ENCODE measurements at places on chromosomes 11 and 22.

GRCh38 chr11:13297917-13298356, 20.3 kb downstream of the BMAL1 start:
- DNase-seq: no peak

DNA sequence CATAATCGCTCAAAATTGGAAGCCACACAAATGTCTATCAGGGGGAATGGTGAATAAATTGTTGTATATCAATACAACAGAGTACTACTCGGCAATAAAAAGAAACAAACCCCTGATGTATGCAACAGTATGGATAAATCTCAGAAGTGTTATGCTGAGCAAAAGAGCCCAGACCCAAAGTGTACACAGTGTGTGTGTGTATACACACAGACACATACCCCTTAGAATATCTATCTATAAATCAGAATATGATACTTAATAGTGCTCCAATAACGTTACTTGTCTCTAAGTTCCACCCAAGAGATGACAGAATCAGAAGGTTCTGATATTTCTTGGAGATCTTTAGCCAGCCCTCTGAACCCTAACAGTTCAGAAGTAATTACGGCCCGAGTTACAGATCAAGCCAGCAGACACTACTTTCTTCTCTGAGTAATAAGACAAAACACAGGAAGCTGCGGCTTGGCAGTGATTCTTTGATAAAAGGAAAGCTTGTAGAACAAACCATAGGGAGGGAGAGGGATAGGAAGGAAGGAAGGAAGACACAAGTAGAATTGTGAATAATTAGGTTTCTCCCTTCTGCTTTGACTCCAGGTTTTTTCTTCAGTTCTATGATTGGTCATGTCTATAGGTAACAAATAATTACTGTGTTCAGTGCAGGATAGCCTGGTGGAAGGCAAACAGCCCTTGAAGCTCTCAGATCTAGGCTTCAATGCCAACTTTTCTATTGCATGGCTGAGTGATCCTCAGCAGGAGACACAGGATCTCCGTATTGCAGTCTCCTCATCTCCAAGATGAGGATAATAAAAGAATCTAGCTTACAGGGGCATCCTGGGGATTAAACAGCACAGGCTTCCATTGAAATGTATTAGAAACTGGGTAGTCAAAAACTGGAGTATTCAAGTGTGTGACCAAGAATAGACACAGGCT, 75.6 kb upstream of the TEAD1 start:
- DNase-seq: no peak

DNA sequence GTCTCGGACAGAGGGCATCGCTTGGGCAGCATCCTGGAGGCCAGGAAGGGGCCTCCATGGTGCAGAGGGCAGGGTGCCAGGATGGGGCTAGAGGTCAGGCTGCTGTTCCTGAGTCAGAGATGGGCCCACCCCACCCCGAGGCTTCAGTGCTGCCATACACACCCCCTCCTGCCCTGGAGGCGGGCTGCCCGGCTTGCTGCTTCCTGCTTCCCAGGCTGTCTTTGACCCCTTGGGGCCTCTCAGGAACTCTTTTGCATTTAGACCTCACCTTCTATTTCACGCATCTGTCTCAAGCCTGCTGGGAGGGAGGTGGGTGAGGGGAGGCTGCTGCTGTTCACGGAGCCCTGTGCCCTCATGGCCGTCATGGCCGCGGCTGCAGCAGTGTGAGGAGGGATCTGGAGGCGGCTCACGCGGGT, 6.6 kb upstream of the GRAMD4 start:
- no peak for DNase-seq

DNA sequence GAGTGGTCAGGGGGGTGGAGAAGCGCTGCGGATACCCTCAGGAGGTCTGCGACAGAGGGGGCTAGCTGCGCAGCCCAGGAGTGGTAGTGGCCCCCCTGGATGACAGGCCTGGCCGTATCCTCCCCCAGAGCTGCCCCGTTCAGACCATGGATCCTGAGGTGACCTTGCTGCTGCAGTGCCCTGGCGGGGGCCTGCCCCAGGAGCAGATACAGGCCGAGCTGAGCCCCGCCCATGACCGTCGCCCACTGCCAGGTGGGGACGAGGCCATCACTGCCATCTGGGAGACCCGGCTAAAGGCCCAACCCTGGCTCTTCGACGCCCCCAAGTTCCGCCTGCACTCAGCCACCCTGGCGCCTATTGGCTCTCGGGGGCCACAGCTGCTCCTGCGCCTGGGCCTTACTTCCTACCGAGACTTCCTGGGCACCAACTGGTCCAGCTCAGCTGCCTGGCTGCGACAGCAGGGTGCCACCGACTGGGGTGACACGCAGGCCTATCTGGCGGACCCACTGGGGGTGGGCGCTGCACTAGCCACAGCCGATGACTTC, 505 bp downstream of the NUDT22 start:
- no peak for DNase-seq

DNA sequence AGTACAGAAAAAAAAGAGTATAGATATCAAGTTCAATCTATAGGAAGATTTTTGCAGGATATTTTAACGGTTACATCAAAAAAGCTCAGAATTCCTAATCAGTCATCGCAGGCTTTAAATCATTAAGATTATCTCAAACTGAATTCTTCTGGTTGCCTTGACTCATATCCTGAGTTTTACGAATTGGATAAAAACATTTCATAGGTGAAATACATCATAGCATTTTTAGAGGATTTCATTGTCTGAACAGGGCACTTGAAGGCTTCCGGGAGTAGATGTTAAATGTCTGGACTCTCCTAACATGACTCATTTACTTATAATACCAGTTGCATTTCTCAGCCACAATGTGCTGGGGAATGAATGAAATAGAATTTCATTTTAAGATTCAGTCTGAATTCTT, 2216.6 kb upstream of the RAG2 start:
- DNase-seq: no peak

DNA sequence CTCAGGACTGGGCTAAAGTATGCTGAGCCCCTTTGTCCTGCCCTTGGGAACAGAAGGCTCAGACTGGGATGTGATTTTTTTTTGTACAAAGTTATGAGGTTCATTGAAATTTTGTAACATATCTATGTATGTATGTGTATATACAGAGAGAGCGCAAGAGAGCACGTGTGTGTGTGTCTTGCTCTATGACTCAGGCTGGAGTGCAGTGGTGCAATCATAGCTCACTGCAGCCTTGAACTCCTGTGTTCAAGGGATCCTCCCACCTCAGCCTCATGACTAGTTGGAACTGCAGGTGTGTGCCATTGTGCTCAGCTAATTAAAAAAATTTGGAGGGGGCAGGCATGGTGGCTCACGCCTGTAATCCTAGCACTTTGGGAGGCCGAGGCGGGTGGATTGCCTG, 5.7 kb downstream of the TMEM25 start:
- no peak for DNase-seq

Measured in HEK293T (cell line).